ENCODE measurements at places on chromosomes 2 and 18. TPM values are rescaled to one million over a fixed set of nuclear protein-coding genes. Genes with fewer than 3 reads are reported as not detected.

DNA sequence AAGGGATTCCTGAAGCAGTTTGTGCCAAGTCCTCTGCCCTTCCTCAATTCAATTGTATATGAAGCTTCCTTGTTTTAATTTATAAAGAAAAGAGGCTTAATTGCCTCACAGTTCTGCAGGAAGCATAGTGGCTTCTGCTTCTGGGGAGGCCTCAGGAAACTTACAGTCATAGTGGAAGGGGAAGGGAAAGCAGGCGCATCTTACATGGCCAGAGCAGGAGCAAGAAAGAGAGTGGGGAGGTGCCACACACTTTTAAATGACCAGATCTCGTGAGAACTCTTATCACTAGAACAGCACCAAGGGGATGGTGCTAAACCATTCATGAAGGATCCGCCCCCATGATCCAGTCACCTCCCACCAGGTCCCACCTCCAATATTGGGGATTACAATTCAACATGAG, 114.2 kb downstream of the SGPP2 start:
- no peak for DNase-seq

DNA sequence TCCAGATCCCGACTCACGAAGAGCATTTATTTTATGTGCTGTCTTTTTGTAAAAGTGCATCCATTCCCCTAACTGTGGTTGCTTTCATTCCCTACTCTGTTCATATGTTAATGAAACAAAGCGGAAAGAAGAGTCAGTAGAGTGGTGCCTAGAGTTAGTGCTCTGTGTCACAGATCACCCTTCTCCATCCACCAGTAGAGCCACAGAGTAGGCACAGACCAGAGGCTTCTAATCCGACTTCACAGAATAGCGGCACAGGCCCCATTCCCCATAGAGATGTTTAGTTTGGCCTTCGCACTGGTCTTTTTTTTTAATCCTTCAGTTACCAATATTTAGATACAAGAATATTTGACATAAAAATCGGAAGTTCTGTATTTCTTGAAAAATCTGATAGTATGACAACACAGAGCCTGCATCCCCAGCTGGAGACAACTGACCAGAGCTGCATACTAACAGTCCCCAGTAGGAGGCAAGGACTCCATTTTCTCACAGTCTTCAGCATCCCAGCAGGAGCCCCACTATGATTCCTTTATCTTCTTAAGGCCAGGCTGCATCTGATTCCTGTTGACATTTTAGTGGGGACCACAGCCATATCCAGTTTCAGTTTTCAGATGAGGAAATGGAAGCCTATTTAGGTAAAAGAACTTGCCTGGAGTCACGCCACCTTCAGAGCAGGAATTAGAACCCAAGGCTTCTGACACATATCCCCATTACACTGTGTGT, 7.0 kb downstream of the G6PC2 start:
- no peak for DNase-seq

Gene SMAD7
- total RNA-seq = 2.1 TPM

GRCh38 chr2:235854276-235854675, 313.9 kb downstream of the GBX2 start:
- DNase-seq = no peak

Gene FEV
- not detected for total RNA-seq

- DNase-seq = no peak
Observed at GRCh38 chr2:209719034-209719433, 52.6 kb upstream of the UNC80 start.
